ENCODE measurements at places on chromosomes 6 and 20.

DNA sequence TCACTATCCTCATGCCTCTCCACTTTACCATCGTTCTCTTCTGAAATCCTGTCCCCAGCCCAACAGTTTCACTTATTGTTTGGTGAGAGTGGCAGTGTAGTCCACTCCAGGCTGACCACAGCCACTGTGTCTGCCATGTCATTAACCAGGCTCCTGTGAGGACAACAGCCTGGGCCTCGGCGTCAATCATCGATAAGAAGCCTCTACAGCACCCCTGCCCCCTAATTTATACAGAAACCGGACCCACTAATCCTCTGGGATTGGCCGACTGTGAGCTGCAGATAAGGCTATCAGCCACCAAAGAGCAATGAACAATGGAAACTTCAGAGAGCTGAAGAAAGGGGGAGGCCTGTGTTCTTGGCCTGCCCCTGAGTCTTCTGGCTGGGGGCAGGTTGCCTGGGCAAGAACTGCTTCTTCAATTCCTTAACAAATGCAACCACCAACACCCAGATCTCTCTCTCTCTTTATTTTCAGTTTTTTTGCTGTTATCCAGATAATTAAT lies 3.4 kb downstream of the EGFL8 start:
- no peak for DNase-seq

- no peak for DNase-seq
Observed at GRCh38 chr6:16800942-16801341, 39.7 kb upstream of the ATXN1 start.

DNA sequence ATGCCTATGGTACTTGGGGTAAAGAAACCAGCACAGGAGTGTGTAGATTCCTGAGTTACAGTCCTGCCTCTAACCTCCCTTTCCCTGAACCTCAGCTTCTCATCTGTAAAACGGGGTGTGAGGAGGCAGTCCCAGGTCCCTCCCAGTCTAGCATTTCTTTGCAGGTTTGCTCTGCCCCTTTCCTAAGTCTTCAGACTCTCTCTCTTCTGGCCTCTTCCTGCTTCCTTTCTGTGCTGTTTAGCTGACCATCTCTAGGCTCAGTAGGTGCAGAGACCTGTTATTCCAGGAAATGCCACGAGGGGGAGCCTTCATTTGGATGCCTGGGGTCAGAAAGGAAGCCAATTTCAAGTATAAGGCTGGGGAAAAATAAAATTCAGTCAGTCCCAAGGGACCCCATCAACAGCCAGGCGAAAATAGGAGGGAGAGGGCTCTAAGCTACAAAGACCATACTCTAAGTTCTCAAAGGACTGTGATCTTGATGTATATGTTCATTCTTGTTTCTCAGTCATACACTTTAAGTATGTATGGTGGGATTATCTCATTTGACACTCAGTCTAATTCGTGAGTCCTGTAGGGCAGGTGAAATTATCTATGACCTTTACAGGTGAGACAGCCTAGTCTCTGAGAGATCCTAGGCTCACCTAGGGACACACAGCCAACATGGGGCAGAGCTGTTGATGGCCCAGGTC lies 89.1 kb downstream of the NCR2 start:
- peak; percentile 28 for DNase-seq

GRCh38 chr6:117481926-117482239 lies 591 bp upstream of the DCBLD1 start:
- DNase-seq, result no peak

- DNase-seq, result no peak
Observed at GRCh38 chr6:55566036-55566710, 12.8 kb downstream of the HMGCLL1 start.

- no peak for DNase-seq
Observed at GRCh38 chr20:24116611-24117010, 128.0 kb upstream of the GGTLC1 start.

GRCh38 chr6:97110626-97111025 lies 172.4 kb downstream of the MMS22L start:
- DNase-seq, result no peak

DNA sequence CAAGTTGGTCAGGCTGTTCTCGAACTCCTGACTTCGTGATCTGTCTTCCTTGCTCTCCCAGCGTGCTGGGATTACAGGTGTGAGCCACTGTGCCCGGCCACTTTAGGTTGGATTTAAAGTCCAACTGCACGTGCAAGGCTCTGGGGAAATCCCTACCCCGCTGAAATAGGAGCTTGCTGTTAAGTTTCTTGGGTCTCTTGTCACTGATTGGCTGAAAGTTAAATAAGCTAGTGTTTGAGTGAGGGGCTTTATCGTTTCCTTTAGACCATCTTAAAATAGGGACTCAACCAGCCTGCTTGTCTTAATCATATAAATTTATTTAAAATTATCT lies 11.1 kb upstream of the SERINC1 start:
- DNase-seq, result no peak

- no peak for DNase-seq
Observed at GRCh38 chr20:20259533-20259932, 108.4 kb upstream of the INSM1 start.

GRCh38 chr6:33962246-33963027 lies 158.6 kb upstream of the MLN start:
- DNase-seq, result no peak

DNA sequence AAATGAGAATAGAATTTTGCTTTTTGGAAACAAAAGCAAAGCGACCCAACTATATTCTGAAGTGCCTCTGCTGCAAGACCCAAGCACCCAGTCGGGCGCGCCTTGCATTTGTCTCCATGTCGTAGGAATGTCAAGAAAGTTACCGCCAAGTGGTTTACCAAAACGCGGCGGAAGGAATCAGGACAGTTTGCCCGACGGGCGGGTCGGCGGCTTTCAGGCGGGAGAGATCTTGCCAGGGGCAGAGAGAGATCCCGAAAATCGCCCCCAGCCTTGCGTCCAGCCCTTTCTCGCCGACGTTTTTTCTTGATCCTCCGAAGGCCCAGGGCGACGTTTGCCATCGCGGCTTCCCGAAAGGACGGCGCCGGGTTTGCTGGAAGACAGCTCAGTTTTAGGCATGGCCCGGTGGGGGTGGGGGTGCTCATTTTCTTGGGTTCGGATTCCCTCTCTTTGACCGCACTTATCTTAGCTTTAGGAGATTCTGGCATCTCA lies 4.0 kb upstream of the LIN28B start:
- DNase-seq, result no peak
